Stimulated activated CD4-positive, alpha-beta T cell treated with anti-CD3 and anti-CD28 coated beads, TNF-alpha, amount 100 ng/mL, for 24 hours (primary cell): ENCODE measurements at places on chromosomes 7 and 10.

DNA sequence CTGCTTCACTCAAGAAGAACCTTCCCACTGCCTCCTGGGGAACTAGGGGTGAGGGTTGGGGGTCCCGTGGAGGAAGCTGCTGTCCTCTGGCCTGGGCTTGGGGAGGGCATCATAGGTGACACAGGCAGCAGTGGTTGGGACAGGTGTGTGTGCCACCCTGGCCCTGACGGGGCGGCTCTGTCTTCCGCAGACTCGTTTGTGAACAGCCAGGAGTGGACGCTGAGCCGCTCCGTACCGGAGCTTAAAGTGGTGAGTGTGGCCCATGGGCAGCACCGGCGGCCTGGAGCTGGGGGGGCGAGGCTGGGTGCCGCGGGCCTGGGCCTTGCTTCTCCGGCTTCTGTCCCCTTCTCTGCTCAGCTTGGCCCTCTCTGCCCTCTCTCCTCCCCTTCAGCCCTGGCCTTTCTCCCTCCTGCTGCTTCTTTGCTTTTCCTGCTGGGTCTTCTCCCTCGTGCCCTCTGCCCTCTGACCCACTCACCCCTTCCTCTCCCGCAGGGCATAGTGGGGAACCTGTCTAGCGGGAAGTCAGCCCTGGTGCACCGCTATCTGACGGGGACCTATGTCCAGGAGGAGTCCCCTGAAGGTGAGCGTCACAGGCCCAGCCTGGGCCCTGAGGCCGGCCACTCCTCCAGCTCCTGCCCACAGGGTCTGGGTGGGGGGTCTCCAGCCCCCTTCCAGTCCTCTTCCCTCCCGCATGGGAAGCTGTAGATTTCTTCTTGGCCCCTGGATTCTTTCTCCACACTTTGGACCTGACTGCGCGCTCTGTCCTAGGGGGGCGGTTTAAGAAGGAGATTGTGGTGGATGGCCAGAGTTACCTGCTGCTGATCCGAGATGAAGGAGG lies 30.5 kb downstream of the AGAP3 start:
- DNase-seq = no peak

DNA sequence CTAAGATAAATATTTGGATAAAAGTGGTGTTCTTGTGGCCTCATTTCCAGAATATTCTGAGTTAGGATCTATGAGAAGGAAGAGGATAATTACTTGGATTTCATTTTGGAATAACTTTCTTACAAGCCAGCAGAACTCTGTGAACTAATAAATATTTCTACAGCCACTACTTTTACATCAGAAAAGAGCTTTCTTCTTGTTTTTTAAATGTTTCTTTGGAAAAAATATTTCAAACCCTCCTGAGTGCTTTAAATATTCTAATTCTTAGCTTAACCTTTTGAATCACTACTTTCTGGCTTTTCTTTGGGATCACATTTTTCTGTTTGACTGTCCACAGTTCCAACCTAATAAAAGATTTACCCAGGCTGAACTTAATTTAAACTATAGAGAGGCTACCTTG lies 279.2 kb upstream of the PHYHIPL start:
- no peak for DNase-seq

GRCh38 chr7:70432567-70433001 lies 699.4 kb upstream of the GALNT17 start:
- no peak for DNase-seq

DNA sequence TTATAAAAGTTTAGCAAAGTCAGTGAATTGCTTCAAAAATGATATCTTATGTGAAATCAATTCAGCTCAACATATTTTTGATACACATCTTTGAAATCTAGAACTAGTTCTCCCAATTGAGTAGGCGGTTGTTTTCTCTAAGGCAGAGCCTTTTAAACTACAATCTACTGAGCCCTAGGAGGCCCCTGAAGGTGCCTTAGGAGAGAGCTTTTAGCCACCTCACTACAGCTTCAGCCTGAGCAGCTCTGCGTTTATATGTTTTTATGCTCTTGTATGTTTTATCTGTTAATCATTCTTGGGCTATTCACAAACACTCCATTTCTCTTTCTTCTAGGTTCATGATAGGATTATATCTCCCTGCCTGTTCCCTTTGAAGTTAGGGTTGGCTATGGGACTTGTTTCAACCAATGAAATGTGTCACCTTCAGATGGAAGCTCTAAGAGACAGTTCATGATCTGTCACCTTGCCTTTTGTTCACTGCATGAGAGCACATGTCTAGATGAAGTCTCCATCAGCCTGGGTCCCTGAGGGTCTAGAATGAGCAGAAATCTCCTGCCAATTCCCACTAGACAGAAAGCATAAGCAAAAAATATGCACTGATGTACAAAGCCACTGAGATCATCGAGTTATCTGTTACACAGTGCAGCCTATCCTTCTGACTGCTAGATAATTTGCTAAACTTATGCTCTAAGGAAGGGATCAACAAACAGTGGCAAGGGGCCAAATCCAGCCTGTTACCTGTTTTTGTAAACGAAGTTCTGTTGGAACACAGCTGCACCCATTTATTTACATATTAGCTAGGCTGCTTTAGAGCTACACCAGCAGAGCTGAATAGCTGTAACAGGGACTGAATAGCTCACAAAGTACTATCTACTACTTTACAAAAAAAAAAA lies 128.5 kb upstream of the CDK1 start:
- no peak for DNase-seq

DNA sequence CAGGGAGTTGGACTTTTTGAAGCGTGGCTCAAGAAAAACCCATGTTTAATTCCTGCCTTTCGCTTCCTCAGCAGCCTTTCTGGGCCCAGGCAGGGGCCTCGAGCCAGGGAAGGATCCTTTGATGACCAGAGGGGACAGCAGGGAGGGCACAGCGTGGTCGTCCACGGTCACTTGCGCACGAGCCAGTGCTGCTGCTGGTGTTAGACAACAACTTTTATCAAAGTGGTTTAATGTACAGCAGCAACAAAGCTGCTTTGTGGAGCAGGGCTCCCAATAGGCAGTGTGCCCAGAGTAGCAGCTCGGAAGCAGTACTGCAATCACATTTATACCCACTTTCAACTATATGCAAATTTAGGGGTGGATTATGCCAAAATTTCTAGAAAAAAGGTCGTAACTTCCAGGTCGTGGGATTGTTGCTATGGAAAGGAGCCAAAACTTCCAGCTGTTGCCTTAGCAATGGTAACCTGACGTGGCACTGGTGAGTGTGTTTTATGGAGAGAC lies 6.1 kb downstream of the GIMAP1 start:
- DNase-seq = no peak

GRCh38 chr10:588246-589165 lies 101.0 kb downstream of the DIP2C start:
- no peak for DNase-seq

GRCh38 chr7:76424413-76425111 lies at the start of gene ZP3:
Gene ZP3, plus strand, starts transcription at chr7:76424950. Its CDS starts 15 bp downstream, at chr7:76424965.
- DNase-seq = no peak

DNA sequence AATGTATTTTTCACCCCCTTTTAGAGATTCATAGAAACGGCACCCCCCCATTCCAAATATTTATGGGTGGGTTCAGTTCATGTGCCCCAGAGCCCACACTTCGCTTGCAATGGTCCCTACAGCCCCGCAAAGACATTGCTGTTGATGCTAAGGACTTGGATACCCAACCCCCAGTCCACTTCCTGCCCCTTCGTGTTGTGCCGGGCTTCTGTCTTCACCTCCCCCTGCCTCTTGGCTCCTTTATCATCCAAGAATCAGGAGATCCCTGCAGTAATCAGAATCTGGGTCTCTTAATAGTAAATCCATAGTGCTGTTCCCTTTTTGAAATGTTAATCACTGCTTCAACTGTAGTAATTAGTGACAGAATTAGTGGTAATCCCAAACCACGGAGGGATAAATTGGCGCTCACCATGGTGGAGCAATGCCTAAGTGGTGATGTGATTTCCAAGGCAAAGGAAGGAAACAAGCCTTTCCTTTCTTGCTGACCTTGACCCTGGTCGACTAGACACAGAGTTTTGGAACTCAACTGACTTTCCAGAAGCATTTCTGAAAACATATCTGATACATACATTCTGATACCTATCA lies 67.7 kb downstream of the HK1 start:
- DNase-seq = no peak

GRCh38 chr7:155729847-155730246 lies 82.4 kb downstream of the SHH start:
- no peak for DNase-seq

- DNase-seq = no peak
These were observed 47.6 kb downstream of the ICA1 start for GRCh38 chr7:8214244-8214824.

- peak; percentile 75 for DNase-seq
These were observed 11.3 kb upstream of the SAMD8 start for GRCh38 chr10:75099952-75100763.

GRCh38 chr10:108250936-108251620 lies 1086.6 kb upstream of the SORCS1 start:
- no peak for DNase-seq

DNA sequence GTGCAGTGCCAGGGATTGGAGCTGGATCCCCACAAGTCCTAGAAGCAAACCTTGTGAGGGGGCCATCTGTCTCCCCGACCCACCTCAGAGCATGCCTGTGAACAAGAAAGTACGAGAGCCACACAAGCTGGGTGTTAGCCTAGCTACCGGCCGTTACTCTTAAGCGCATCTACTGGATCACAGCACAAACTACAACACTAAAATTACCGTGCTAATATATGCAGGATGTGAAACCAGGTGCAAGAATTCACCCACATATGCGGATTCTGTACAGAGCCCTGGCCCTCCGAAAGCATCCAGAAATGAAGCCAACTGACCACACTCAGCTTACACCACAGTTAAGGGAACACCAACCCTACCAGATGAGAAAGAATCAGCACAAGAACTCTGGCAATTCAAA lies 16.0 kb upstream of the PRSS1 start:
- no peak for DNase-seq

DNA sequence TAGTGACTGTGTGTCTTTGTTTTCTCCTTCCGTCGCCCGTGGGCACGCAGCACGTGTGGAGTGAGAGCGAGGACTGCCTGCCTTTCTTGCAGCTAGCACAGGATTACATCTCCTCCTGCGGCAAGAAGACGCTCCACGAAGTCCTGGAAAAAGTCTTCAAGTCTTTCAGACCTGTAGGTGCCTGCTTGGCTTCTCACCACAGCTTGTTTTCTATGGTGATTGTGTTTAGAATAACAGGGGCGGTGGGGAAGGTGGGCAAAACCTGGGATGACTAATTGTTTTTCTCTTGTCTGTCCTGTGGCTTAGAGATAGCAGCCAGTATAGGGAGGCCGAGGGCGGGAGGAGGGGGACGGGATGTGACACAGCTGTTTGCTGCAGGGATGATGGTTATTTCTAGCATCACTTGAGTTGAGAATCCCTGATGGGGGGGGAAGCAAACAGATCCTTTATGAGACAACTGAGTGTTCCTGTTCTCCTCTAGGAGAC lies 11.4 kb downstream of the MTURN start:
- DNase-seq = no peak

DNA sequence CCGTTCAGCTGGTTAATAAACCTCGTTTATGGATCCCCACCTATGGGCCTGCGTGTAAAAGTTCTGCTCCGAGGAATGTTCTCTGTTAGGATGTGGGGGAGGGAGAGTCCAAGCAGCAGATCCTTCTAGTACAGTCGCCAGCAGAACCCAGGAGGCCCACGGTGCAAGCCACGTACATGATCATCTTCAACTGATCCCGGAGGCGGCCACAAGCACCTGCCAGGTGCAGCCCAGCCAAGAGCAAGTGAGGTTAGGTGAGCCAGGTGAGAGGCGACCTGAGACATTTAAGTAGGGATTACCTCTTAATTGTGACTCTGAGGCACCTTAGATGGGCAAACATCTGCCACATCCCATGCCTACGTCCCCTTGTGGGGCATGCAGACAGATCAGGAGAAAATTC lies 18.0 kb upstream of the FGFR2 start:
- no peak for DNase-seq

- no peak for DNase-seq
These were observed 216.5 kb upstream of the MKLN1 start for GRCh38 chr7:131111081-131111576.

- no peak for DNase-seq
These were observed 71.5 kb downstream of the LRRC4 start for GRCh38 chr7:127959770-127960169.

GRCh38 chr7:37283716-37284115 lies 164.9 kb downstream of the ELMO1 start:
- no peak for DNase-seq

- DNase-seq = no peak
These were observed 32.8 kb upstream of the STRIP2 start for GRCh38 chr7:129401228-129401966.

GRCh38 chr7:29552392-29552791 lies 11.2 kb upstream of the PRR15 start:
- no peak for DNase-seq

DNA sequence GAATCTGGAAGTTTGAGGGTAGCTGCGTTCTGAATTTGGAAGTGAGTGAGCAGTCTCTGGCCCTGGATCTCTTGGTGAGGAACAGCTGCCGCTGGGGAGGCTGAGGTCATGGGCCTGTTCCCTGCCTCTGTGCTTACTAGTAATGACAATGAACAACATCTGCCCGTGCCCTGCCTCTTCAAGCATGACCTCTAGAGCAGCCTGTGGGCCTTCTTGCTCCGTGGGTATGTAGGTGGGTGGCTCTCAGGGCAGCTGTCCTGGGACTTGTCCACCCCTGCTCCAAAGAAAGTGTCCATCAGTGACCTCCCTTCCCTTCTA lies 186.2 kb downstream of the CXCL12 start:
- no peak for DNase-seq
